ENCODE measurements at places on chromosomes 5 and 9.

GRCh38 chr5:124825250-124825982 lies 79.0 kb upstream of the ZNF608 start:
- DNase-seq = no peak

DNA sequence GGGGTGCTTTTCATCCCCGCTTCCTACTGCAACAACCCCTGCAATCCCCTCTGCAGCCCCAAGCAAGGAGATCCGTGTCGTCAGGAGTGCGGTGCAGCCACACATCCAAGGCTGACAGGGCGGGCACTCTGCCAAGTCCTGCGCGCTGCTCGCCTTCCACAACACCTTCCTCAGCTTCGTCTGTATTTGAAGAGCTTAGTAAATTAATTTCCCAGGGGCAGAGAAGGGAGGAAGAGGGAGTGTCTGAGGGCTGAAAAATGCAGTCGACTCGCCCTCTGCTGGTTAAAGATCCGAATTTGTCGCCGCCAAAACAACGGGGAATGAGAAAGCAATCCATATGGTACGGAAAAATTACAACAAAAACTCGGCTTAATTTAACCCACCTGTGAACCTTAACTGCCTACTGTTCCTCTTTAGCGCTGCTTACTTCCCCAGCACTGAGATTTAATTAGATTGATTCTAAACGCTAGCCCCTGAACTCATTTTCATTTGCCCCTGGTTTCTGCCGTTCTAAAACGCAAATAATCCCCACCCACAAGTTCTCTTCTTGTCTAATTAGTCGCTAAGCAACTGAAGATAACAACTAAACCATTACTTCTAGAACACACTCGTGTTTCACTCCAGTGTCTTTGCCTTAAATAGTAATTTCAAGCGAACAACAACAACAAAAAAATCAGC lies 10.9 kb upstream of the PCDHB1 start:
- DNase-seq = no peak

DNA sequence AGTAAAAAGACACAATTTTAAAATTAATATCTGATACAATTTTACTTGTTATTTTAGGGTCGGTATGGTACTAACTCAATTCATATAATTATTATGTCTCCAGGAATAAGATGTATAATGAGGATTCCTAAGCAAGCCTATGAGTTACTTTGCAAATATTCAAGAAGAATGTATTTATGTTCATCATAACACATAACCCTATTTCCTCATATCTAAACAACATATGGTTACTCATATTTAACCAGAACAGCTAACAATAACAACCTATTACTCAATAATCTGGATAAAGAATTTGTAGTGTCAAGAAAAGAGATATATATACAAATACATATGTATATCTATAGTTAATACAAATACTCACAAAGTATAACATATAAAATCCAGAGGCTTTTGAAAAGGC lies 285.9 kb downstream of the ARL15 start:
- no peak for DNase-seq

DNA sequence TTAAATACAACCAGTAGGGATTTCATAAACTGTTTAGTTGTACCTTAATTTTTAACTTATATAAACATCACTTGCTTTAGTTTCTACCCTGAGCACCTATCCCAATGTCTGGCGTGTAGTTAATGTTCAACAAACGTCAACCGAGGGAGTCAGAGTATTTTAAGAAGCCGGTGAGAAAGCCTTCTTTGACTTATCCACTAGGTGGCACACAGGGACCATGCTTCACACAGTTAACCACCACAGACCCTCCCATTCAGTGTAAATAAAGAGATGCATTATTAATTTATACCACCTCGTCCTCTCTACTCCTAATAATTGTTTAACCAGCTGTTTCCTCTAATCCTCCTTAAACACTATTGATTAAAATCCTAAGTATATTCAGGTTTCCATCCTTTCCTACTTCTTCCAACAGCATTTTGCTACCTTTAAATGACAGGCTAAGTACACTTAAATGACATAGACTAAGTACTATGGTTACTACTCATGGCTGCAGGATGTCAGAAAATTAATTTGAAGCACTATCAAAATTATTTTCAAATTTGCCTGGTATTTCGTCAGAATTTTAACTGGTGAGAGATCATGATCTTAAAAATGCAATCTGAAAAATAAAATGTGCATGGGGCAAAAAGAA lies 2.3 kb downstream of the HAPLN1 start:
- DNase-seq = no peak

GRCh38 chr9:37574241-37574721 lies 1.9 kb downstream of the FBXO10 start:
- DNase-seq = no peak

GRCh38 chr5:157719245-157719644 lies 12.0 kb upstream of the THG1L start:
- no peak for DNase-seq

DNA sequence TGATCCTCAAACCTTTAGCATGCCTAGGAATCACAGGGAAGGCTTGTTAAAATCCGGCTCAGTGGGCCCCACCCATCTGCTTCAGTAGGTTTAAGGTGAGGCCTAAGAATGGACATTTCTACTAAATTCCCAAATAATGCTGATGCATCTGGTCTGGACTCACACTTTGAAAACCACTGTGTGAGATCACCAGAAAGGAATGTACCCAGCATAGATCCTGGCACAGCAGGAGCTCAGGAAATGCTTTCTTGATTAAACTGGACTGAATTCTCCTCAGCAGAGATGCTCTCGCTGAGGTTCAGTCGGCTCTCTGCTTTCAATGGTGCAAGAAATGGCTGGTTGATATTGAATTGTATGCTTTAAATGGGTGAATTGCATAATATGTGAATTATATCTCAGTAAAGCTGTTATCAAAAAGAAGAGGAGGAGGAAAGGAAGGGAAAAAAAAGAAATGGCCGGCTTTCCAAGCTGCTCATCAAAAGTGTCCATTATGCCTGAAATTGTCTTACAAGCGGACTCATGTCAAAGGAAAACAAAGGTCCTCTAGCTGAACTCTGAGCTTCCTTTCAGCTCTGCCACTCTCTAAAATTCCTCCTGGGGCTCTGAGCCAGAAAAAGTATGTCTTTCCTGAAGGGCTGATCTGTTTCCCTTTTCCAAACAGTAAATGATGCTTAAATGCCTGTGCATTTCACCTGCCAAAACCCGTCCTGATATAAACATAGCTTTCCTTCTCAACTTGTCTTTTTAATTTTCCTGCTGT lies 77.6 kb upstream of the SAP30L start:
- DNase-seq = no peak

Data from stimulated activated CD4-positive, alpha-beta T cell treated with anti-CD3 and anti-CD28 coated beads, Interleukin-15, amount 100 ng/mL, for 1 hour (primary cell).